Ureter (tissue), 1 donor: ENCODE measurements at places on chromosomes 7 and 10. TPM values are rescaled to one million over a fixed set of nuclear protein-coding genes. Genes with fewer than 3 reads are reported as not detected.
A peak's percentile ranks its signal among the peaks of the same experiment; 100 is the strongest.

Gene TMEM26
- 4.1 TPM for total RNA-seq

Gene LLCFC1
- total RNA-seq, result not detected

Gene RELN
- 1.5 TPM for total RNA-seq

Gene GOT1
- 41.3 TPM for total RNA-seq

Gene NEUROG3
- total RNA-seq, result not detected

Gene RFC2
- 23.3 TPM for total RNA-seq

Gene HOXA4
- total RNA-seq, result 9.4 TPM

Gene STYXL1
- 45.4 TPM for total RNA-seq

Gene KNDC1
- total RNA-seq, result 2.2 TPM

DNA sequence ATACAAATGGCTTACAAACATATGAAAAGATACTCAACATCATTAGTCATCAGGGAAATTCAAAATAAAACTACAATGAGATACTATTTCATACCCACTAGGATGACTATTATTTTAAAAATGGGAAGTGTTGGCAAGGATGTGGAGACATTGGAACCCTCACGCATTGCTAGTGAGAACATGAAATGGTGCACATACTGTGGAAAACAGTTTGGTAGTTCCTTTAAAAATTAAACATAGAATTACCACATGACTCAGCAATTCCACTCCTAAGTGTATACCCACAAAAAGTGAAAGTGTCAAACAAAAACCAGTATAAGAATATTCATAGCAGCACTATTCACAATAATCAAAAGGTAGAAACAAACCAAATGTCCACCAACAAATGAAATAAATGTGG lies 48.5 kb upstream of the SHTN1 start:
- DNase-seq, result no peak

- no peak for DNase-seq
Measured at GRCh38 chr7:144527051-144527471, 123.6 kb upstream of the NOBOX start.

DNA sequence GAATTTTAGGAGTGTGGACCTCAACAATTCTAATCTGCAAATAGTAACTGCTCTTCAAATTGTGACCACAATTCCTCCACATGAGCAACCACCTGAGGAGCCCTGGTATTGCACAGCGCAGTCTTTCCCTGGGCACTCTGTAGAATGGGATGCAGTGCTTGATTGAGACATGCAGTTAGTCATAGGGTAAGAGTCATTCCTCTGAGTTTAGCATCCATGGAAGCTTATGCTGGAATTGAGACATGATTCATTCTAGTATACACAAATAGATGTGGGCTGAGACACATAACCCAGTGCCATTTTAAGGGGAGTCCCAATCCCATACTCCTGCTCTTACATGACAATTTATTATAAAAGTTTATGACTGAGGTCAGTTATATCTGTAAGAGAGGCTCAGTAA lies 582.3 kb upstream of the CNTNAP2 start:
- DNase-seq, result no peak

- no peak for DNase-seq
Measured at GRCh38 chr7:103307503-103308231, 10.4 kb downstream of the PMPCB start.

- no peak for DNase-seq
Measured at GRCh38 chr10:16819026-16819425, 1.8 kb upstream of the RSU1 start.

DNA sequence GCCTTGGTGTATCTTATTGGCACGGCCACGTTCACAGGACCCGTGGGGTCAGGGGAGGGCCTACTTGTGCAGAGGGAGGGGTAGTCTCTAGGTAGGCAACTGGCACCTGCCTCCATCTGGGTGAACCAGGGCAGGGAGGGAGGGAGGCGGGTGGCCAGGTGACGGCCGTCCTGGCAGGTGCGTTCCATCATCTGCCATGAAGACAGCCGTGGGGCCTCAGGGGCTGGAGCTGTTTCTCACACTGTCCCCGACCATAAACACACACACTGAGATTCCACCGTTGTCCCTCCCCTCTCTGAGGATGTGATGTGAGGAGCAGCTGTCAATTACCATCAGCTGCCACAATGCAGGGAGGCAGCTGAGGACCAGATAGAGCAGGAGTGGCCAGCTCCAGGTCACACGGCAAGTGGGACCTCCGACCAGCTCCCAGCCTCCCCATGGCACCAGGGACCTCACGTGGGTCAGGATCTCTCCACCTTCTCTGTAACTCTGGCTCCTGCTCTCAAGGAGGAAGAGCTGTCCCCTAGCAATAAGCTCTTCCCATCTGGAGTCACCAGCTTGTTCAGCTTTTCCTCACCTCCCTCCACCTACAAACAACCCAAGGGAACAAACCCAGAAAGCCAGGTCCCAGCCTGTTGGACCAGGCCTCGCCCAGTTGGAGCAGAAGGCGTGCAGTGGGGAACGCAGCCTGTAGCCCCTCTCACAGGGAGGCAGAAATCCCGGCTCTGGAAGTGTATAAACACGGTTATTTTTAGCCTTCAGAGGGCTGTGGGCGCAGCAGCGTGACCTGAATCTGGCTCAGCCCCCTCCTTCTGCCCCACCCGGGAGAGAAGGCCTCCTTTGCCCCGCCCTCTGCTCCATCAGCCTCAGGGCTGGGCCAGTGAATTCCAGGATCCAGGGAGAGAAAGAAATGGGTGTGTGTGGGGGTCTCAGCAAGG lies 33.1 kb downstream of the ZMIZ1 start:
- peak; percentile 82 for DNase-seq

- DNase-seq, result no peak
Measured at GRCh38 chr7:2604608-2605174, 27.1 kb upstream of the TTYH3 start.

DNA sequence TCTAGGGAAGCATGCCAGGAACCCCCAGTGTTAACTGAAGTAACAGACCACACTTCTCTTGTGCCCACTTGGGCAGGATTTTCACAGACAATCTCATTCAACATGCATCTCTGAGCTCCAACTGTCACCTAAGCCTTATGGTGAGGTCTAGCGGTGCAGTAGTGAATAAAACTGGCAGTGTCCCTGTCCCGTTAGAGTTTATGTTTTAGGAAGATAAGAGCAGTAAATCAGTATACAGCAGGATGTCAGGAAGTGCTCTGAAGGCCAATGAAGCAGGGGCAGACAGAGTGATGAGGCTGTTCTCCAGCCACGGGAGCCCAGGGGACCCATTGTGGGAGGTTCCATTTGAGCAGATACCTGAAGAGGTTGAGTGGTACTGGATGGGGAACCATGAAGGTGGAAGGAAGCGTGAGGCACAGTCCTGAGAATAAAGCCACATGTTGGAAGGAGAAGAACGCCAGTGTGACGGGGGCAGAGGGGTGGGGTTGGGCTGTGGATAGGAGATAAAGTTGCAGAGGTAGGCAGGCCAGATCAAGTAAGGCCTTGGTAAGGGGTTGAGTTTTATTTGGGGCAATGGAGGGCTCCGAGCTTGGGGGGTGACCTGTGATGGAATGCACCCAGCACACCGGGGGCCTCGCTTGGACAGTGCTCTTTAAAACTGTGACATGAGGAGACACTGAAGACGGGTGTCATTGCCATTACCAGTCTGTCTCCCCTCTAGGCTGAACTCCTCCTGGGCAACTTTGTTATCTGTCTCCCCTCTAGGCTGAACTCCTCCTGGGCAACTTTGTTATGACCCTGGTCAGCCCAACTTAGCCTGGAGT lies 6.6 kb downstream of the GDF10 start:
- DNase-seq, result no peak

- no peak for DNase-seq
Measured at GRCh38 chr7:123637203-123637602, 18.5 kb upstream of the LMOD2 start.

DNA sequence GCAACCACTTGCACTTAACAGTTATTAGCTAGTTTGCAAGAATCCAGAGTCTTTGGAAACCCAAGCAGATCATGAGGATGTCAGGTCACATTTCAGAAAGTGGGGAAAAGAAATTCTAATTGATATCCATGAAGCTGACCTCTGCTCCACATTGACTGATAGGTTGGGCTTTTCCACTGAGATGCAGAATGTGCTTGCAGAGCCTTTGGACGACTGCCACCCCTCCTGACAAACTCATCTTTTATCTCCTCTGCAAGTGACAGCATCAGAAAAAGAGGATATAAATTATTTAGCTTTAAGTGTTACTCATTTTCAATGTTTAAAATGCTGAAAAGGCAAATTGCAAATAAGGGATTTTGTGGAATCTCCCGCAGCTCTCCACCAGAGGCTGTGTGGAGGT lies 75.3 kb downstream of the C10orf90 start:
- DNase-seq, result no peak

DNA sequence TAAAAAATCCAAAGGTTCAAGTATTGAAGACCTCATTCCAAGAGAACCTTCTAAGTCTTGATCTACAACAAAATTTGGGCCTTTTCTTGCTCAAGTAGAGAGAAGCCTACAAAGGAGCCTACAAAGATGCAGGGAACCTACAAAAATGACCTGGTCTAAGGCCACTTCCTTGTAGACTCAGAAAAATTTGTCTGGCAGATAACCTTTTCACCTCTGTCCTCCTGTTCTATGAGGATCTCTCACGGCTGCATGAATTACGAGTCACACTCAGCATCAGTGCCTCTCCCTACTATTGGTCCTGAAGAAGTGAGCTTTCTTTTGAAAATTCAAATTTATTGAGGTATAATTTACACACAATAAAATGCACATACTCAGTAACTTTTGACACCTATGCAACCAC lies 29.3 kb downstream of the CCNJ start:
- DNase-seq, result no peak

- DNase-seq, result peak; percentile 63
Measured at GRCh38 chr10:93541402-93542357, 24.8 kb upstream of the FFAR4 start.

DNA sequence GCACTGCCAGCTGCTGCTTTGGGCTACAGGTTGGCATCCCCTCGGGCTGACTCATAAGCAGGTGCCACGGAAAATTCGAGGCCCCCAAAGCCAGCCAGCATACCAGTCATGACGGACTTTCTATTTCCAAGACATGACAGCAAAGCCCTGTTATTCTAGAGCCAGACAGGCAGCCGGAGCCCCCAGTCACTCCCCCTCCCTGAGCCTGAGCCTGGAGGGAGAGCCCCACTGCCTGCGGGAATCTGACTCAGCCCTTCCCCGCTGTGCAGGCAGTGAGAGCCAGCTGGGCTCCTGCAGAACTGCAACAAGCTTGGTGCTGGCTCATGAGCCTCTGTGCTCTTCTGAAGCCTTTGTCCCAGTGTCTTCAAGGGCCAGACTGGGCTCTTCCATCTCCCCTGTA lies 15.8 kb downstream of the BTBD16 start:
- DNase-seq, result no peak

GRCh38 chr7:36262309-36263094 lies 109.4 kb downstream of the EEPD1 start:
- no peak for DNase-seq

DNA sequence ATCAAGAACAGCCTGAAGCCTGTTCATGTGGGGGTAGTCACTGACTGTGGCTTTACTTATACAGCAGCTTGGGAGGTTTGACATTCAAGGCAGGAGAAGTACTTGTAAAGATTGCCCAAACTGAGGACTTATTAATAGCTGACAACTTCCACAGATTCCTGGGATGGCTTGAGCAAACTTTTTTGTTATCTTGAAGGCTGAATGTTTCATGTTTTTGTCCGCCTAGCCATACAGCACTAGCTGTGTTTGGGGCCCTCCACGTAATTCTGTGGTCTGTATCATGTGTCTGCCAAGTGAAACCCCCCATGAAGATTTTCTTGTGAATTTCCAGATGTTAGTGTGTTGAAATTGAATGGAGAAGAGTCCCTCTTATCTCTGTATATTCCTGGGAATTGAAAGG lies 38.6 kb downstream of the FAS start:
- no peak for DNase-seq

DNA sequence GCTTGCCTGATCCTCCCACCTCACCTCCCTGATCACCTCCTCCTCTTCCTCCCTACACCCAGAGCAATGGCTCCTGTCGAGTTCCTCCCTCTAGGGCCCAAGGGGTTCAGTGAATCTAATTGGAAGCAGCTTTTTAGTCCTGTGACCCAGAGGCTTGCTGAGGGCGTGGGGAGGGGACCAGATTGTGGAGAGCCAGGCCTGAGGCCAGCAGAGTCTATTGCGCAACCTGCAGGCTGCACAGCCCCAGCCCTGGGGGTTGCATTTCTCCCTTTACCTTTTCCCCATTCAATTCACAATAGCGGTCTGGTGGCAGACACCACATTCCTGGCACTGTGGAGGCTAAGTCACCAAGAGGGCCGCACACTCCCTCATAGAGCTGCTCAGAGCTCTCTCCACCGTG lies 32.5 kb downstream of the GHRHR start:
- DNase-seq, result no peak

- no peak for DNase-seq
Measured at GRCh38 chr7:157596471-157596870, 259.7 kb downstream of the DNAJB6 start.

- no peak for DNase-seq
Measured at GRCh38 chr7:151843181-151843580, 33.7 kb downstream of the PRKAG2 start.

DNA sequence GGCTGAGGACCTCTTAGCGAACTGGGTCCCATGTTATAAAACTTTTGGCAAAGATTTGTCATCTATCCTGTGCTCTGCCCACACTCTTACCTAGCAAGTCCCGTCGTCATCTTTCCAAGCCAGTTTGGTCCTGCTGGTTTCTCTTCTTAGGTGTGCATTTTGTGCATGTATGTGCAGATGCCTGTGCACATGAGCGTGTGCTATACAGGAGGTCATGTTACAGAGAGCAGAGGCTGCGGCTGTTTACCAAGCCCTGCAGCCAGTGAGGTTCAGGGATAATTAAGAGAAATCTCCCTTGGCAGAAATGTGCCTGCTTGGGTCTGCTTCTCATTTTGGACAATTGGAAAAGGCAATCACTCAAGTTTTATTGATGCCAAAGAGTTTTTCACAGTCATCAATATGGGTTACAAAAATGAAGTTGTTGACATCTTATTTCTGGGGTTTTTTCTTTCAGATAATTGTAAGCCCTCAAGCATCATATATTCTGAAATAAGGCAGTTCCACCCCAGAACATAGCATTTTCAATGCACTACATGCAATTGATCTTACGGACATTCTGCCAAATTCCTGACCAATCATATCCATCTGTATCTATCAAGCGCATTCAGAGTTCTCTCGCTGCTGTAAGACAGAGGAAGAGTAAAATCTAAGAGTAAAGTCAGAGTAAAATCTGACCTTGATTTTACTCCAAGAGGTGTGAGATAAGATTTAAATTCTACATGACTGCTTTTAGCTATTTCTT lies 361.4 kb upstream of the ZNF32 start:
- no peak for DNase-seq

DNA sequence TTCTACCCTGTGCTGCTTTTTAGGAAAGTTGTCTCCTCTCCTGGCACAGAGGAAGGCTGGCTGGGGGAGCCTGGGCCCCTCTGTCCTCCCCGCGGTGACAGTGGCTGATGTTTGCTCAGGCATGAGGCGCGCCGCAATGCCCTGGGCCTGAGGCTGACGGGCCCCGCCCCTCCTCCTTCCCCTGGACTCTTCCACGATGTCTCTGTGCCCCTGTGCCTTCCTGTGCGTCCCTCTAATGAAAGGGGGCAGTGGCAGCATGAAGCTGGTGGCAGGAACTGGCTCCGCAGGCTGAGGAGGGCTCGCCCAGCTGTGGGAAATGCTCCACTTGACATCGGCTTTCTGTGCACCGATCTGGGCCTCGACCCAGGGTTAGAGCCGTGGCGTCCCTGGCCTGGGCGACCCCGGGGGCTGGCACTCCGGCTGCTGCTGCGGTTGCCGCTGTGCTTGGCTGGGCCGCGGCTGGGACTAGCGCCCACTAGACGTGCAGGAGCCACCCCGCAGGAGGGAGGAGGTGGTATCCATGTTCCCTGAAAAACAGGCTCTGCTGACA lies 67.9 kb downstream of the ZNF680 start:
- no peak for DNase-seq
